NCI-H1417 treated with DMSO at 0.1 percent for 48 hours (cell line): ENCODE measurements at places on chromosomes 5 and 9.

GRCh38 chr5:133497608-133498348, 114.6 kb downstream of the FSTL4 start:
- DNase-seq, result no peak

- no peak for DNase-seq
These were observed 41.6 kb downstream of the MYO10 start for GRCh38 chr5:16894236-16895057.

DNA sequence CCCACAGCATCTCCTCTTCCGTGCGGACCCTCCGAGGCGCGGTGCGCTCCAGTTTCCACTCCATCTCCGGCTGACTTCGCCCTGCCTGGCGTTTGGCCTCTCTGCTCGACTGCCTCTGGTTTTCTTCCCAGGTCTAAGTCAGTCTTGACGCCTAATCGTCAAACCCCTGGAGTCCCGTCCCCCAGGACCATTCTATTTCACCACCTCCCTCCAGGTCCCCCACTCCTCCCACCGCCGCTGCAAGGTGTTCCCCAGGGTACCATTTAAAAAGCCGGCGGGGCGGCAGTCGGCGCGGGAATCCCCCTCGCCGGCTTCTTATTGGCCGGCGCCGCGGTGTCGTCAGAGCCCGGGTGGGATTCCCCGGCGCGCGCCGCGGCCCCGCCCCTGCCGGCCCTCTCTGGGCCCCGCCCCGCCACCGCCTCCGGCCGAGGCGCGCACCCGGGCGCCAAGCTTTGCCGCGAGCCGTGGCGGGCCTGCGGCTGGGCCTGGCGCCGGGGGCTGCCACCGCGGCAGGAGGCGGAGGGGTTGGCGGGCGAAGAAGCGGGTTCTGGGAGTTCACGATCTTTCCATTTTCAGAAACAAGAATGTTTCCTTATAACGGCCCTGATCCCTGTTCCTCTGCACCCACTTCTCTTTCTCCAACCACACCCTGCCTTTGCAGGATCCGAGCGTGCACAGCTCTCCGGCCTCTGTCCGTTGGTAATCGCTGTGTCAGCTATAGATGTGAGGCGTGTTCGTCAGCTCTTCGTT, at the start of gene CDC20B:
TSS of gene CDC20B (minus strand) at position 241 of the 750 bp plus-strand sequence. CDS start at position 64, 177 bp downstream.
- no peak for DNase-seq

DNA sequence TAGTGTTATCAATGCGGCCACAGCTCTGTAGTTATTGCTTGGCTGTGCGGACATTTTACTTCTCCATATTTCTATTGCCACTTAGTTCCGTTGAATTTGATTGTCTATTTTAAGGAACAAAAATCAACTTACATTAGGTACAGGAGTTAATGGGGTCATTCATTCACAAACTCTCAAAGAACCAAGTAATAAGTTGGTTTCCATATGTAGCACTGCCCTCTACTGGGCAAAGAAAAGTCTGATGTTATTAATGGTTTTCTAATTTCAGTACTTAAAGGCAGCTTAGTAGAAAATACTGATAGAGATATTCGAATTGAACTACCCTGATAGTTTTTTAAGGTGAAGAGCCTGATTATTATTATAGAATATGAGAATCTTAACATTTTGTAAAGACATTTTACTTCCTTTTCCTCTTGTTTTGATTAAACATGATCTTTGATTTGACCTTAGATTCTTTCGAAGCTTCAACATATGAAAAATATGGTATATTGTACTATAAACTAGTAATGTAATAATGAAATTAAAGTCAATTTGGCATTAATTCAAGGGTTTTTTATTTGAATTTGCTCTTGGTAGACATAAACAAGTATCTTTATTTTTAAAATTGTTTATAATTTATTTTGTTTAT, 119.5 kb upstream of the CTNND2 start:
- no peak for DNase-seq

DNA sequence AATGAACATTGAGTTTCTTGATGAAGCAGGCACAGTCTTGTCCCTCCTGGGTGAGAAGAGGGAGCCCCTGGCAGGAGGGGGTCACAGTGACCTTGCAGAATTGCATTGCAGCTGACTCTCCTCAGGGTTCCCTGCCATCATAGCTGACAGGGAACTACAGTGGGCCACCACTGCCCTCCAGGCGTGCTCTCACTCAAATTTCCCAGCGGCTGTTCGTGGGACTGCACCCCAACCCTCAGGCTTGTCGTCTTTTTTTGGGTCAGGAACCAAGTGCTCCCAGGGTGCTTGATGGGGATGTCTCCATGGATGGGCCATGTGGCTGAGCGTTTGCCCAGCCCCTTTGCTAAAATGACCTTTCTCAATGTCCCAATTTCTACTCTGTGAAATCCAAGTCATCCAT, 215.8 kb downstream of the MELK start:
- no peak for DNase-seq

DNA sequence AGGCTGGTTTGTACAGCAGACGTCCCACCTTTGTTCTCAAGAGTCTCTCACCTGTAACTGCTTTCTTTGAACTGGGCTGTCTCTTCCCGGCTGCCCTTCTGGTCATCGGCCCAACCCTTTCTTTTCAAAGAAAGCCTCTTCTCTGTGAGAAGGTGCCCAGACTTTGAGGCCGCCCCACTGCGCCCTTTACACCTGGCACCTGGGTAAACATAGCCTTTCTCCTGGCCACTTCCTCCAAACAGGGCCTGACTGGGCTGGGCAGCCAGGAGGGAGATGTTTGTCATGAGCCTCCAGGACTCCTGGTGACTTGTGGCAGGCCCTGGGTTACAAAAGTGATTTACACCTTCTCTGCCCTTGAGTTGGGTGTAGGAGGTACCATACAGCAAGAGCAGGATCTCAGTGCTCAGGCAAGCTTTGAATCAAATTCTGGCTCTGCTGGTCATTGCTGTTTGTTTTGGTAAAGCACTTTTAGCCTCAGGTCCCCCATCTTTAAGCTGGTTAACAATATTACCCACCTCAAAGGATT, 127.2 kb upstream of the CXCL14 start:
- no peak for DNase-seq

- no peak for DNase-seq
These were observed 85.8 kb downstream of the GPBP1 start for GRCh38 chr5:57259704-57260103.

GRCh38 chr9:114315723-114316363, 7.1 kb upstream of the ORM1 start:
- no peak for DNase-seq
